Fibroblast of mammary gland (primary cell): ENCODE measurements at places on chromosomes 13 and 19.

GRCh38 chr13:65112531-65112941, 2117.6 kb downstream of the PCDH9 start:
- no peak for DNase-seq

GRCh38 chr13:72194523-72194922, 327.5 kb upstream of the DACH1 start:
- DNase-seq: peak; percentile 1

DNA sequence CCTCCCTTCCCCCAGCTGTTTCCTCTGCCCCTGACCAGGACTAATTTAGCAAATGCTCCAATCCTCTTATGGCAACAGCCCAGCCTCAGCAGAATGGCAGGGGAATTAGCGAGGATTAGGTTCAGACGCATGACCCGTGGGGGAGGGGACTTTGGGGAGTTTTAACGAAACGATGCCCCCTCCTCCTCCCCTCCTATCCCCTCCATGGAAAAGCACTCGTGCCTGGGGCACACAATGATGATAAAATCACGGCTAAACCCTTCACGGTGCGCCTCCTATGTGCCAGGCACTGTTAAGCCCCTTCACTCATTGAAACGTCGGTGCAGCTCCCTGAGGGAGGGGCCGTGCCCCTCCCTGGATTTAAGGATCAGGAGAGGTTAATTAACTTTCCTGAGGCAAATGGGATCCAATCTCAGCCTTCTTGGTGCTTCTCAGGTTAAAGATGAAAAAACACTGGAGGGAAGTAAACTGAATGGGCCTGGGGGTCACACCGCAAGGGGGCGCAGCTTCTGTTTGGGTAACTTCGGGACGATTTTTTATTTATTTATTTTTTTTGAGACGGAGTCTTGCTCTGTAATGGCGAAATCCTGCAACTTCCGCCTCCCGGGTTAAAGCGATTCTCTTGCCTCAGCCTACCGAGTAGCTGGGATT, 10.1 kb upstream of the TPRX2 start:
- peak; percentile 18 for DNase-seq

DNA sequence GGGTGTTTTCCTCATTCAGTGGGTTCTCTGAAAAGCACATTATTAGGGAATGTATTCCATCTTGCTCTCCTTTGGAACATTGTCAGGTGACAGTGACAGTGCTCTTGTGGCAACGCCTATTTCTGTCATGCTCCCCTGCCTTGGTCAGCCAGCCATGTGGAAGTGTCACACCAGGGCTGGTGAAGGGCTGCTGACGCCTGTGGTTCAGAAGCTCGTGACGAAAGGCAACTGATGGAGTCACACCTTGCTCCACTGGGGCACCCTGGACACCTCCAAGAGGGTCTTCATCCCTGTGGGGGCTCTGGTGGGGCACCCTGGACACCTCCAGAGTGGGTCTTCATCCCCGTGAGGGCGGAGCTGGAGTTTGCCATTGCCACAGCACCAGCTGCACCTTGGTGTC, 68.9 kb upstream of the GPR183 start:
- no peak for DNase-seq

DNA sequence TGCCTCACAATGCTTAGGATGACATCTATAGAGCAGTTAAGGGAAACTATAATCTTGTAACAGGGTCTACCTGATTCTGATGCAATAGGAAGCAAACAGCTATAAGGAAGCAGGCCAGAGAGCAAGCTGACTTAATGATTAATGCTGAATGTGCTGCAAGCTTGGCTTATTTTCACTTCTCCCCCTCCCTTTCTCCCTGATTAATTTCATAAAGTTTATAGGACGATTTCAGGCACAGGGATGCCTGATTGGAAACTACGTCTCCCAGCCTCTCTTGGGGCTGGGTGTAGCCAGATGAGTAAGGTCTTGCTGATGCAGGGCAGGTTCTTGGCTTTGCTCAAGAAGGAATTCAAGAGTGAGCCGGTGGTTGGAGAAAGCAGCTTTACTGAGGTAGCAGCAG, 82.8 kb upstream of the MRI1 start:
- peak; percentile 65 for DNase-seq

GRCh38 chr19:51027873-51028272, 1.5 kb upstream of the KLK11 start:
- DNase-seq: no peak

DNA sequence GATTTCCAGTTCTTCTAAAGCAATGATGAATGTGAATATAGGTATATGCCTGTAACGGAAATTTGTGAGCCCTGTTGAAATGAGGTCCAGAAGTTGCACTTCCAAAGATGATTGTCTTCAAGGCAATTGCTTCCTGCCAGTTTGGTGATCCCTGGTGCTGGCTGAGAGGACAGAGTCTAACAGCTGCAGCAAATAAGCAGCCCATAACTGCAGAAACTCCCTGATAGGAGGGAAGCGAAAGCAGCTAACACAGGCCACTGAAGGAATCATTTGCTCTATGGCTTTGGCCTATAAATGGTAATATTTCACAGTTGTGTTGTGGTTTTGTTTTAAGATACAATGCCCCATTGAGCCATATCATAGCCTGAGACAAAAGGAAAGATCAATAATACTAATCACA, 451.5 kb upstream of the MIR17HG start:
- no peak for DNase-seq

DNA sequence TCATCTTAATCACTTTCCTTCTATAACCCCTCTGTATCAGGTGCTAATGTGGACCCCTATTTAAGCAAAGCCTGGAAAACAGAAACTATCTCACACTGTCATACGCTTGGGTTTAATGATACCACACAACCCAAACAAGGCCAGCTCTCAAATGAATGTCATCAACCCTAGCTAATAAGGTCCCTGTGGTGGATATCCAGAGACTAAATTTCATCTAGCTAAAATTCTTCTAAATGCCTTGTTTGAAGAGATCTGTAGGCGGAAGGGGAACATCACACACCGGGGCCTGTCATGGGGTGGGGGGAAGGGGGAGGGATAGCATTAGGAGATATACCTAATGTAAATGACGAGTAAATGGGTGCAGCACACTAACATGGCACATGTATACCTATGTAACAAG, 95.5 kb downstream of the FOXO1 start:
- DNase-seq: no peak

DNA sequence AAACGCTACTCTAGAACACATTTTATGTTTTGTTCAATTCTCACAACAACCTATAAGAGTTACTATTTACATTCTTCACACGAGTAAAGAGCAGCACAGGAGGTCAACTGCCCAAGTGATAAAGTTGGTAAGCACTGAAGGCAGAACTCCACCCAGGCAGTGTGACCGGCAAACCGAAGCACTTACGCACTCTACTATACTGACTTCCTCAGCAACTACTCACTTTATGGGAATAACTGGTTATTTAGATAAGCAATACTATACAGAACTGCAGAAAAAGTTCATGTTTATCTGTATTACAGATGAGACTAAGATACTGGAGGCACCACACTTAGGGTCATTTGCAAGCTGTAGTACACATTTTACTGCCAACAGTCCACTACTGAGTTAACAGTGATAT, 28.8 kb downstream of the FOXO1 start:
- no peak for DNase-seq

DNA sequence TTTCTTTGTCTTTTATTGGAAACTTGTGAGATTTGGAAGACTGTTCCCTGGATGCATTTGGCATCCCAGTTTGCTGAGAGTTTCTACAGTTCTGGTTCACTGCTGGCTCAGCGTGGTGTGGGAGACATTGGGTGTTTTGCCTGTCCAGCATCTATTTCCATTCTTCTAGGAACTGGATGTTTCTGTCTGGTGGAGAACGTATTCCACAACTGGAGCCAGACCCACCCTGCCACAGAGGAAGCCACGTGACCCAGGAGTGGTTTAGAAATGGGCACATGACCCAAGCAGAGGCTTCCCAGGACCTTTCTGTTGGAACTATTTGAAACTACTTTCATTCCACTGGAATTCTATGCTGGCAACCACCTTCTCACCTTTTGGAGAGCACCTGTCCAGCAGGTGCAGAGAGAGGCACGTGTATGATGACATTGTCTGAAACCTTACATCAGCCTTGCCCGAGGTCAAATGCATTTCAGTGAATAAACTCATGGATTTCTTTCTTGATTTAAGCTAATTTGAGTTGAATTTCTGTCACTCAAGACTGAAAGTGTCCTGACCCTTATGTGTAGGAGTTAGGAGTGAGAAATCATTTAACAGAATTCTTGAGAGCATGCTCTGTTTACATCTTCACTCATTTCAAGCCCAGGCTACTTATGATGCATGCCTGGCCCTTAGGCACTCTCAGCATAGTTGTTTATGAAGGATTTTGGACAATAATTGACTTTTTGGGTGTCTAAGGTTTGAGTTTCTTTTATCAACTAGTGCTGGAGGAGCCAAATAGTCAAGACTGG, 121.8 kb downstream of the AKAP11 start:
- no peak for DNase-seq

GRCh38 chr13:44196196-44196751, 177.3 kb upstream of the SERP2 start:
- DNase-seq: no peak

DNA sequence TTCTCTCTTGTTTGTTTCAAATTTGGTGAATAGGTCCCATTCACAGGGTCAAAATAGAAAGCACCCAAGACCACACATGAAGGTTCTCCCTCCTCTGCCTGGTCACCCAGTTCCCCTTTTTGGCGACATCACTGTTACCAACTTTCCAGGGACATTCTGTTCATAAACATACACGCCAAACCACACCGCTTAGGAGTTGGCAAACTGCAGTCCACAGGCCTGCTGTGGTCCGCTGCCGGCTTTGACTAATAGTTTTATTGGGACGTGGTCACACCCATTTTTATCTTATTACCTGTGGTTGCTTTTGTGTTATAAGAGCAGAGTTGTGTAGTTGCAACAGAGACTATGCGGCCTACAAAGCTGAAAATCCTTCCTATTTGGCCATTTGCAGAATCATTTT, 24.2 kb downstream of the UHRF1 start:
- peak; percentile 59 for DNase-seq

GRCh38 chr19:2461751-2462634, 5.2 kb upstream of the LMNB2 start:
- peak; percentile 77 for DNase-seq

DNA sequence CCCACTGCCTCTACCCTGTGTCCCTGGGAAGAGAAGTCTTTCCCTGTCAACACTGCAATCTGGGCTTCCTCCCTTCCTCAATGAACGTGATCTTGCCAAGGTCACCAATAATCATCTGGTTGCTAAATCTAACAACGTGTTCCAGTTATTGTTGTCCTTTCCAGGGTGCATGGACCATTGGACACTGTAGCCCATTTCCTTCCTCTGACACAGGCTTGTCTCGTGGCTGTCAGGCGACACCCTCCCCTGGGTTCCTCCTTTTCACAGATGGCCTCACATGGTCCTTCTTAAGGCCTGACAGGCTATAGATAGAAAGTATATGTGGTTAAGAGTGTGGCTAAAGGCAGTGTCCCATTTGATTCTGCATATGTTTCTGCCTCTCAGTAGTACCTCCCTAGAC, 67.7 kb upstream of the STARD13 start:
- DNase-seq: no peak

DNA sequence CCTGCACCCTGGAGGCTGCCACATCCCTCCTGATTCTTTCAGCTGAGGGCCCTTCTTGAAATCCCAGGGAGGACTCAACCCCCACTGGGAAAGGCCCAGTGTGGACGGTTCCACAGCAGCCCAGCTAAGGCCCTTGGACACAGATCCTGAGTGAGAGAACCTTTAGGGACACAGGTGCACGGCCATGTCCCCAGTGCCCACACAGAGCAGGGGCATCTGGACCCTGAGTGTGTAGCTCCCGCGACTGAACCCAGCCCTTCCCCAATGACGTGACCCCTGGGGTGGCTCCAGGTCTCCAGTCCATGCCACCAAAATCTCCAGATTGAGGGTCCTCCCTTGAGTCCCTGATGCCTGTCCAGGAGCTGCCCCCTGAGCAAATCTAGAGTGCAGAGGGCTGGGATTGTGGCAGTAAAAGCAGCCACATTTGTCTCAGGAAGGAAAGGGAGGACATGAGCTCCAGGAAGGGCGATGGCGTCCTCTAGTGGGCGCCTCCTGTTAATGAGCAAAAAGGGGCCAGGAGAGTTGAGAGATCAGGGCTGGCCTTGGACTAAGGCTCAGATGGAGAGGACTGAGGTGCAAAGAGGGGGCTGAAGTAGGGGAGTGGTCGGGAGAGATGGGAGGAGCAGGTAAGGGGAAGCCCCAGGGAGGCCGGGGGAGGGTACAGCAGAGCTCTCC, 6.9 kb upstream of the CEACAM5 start:
- DNase-seq: no peak

DNA sequence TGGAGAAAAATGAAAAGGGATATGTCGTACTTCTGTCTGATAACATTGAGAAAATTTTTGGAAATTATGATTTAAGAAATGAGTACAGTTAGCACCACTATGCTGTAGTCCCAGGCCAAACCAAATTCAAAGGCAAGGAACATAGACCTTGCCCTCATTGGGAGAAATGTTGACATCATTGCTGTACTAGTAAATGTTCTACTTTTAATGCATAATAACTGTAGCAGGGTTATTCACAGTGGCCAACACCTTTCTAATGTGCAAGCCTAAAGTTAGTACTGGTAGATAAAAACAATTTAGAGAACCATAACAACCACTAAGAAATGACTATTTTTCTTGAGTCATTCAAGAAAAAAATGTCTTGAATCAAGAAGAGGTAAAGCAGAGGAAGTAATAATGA, 792.6 kb upstream of the GPC6 start:
- DNase-seq: no peak

GRCh38 chr19:7636317-7636690, 606 bp upstream of the STXBP2 start:
- DNase-seq: no peak

DNA sequence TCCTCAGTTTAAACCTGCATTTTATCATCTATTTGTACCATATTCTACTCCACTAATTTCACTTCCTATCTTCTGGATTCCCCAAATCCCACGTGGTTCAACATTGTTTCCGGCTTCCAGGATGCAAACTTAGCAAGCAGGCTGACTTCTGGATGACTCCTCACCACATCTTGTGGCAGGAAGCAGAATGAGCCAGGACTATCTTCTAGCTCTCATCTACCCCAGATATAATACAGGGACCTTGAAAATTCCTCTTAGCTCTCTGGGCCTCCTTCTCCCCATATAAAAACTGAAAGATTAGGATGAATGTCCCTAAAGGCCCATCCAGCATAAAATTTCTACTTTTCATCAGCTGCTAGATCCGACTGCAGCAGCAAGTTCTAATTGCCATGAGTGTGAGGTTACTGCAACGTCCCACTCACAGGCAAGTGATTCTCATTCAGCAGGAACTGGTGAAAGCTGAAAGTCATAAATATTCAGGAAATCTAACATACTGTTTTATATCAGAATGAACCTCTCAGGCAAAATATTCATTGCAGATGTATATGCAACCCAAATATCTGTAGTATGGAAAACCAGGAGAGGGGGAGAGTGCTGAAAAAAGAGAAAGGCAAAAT, 93.4 kb downstream of the KCTD12 start:
- DNase-seq: peak; percentile 81

DNA sequence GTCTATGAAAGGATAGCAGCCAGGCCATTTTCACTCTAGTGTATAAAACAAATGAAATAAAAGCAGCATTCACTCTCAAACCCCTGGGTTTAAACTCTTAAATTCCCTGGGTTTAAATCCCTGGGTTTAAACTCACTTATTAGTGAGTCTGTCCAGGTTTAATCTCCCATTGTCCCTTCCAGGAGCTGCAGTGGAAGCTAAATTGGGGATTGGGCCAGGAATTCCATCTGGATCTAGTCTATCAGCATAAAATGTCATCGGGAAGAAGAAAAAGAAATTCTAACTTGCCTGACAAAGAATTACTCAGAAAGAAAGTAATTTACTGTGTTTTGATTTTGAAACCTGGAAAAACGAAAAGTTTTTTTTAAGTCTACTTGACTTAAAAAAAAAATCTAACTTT, 54.8 kb downstream of the FRY start:
- peak; percentile 49 for DNase-seq

GRCh38 chr19:6271721-6272410, 7.9 kb downstream of the MLLT1 start:
- DNase-seq: peak; percentile 67
